Uterus (tissue), 4 donors: ENCODE measurements at places on chromosomes 5 and 9. TPM values are rescaled to one million over a fixed set of nuclear protein-coding genes. Genes with fewer than 3 reads are reported as not detected.

Gene SPATA6L
- 5.0 TPM for total RNA-seq

Gene SLC34A3
- not detected for total RNA-seq

Gene HBEGF
- total RNA-seq, result 10.0 TPM

Gene PTPN3
- 1.5 TPM for total RNA-seq

Gene TMEM252
- total RNA-seq, result not detected

Gene ROR2
- total RNA-seq, result 58.3 TPM

Gene OR1J2
- not detected for total RNA-seq

Gene SLC6A7
- not detected for total RNA-seq

Gene MUSK
- not detected for total RNA-seq

Gene SPINK6
- total RNA-seq, result not detected
